Psoas muscle (tissue), 8 donors: ENCODE measurements at places on chromosomes 1 and 21. TPM values are rescaled to one million over a fixed set of nuclear protein-coding genes. Genes with fewer than 3 reads are reported as not detected.

DNA sequence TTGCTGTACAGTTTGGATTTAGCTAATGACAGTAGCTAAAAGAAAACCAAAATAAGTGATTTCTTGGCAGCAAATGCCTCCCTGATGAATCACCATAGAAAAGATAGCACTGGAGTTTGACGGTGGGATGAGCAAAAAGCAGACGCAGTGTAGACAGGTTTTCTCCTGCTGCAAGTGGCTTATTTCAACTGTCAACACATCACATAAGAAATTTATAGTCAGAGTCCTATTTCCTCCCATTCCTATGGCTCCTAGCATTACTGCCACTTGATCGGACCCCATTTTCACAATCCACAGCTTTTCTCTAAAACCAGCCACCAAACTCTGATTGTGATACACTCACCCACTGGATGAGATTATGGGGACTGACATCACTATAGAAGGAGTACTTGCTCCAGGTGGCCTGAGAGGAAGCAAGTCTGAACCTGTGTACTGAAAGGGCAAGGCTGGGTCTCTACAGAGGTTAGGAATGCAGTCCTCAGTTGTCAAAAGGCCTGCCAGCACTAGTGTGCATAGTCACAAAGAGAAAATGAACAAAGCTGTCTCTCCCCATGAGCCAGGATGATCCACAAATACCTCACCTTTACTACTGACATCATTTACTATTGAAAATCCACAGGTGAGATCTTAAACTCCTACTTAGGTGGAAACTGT lies 359.8 kb downstream of the LTN1 start:
- DNase-seq, result no peak

GRCh38 chr1:39969048-39969447 lies 14.1 kb downstream of the MFSD2A start:
- no peak for DNase-seq

- peak; percentile 89 for DNase-seq
These were observed 29.6 kb upstream of the RNF187 start for GRCh38 chr1:228457396-228458176.

DNA sequence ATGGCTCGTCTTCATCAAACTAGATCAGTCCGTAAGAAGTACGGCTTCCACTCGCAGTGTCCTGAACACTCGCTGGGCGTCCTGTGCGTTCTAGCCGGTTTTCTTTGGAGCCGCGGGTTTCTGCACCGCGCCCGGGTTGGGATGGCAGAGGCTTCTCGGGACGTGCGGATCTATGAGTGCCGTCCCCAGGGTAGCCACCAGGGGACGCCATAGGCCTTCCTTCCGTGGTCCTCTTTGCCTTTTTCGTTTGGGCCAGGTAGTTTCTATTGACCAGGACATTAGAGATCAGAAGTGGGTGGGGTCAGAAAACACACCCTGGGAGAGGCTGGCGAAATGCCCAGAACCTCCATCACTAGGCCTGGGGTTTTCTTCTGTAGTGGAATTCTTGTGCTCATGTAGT lies 273.8 kb downstream of the FAM72C start:
- no peak for DNase-seq

- DNase-seq, result no peak
These were observed 118.2 kb upstream of the HOOK1 start for GRCh38 chr1:59696421-59697115.

DNA sequence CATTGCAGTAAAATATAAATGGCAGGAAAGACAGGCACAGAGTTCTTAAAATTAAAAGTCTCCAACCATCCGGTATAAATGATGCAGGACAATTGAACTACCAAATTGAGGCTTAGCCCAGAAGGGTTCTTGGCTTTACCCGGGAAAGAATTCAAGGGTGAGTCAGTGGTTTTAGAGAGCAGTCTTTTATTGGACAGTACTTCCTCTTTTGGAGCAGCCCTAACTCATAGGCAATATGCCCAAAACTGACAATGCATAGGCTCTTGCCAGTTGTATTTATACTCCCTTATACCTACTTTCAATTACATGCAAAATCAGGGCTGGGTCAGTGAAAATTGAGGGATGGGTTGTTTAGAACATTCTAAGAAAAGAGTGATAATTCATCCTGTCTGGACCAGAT lies 1628.9 kb upstream of the PRMT6 start:
- no peak for DNase-seq

- no peak for DNase-seq
These were observed 58.9 kb upstream of the POU2F1 start for GRCh38 chr1:167161762-167162161.

DNA sequence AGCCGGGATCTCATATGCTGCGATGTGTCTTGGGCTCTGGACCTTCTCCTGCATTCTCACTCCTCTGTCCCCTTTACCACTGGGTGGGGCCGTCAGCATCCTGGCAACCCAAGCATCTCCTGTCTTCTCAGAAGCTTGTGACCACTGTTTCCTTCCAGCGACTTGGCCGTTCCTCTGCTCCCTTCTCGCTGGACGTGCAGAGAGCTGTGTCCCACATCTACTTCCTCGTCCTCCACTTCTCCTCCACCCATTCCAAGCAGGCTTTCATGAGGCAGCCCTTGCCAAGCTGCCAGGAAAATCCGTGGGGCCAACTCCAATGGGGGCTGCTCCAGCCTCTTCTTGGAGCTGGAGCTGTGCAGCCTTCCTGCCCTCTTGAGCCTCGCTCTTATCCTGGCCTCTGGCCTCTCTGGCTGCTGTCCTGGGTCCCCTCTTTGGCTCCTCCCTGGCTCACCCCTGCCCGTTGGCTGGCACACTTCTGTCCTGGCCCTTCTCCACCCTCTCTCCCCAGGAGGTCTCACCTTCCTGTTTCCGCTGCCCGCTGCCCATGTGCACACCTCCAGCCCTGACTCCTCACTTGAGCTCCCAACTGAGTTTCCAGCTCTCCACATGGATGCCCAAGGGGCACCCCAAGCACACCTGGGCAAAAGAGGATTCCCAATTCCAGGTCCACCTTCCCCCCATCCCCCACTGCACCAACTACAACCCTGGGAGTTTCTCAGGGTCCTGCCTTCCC lies 8.7 kb downstream of the FAM131C start:
- DNase-seq, result no peak

GRCh38 chr1:66931590-66931989 lies 6.8 kb downstream of the MIER1 start:
- DNase-seq, result no peak

DNA sequence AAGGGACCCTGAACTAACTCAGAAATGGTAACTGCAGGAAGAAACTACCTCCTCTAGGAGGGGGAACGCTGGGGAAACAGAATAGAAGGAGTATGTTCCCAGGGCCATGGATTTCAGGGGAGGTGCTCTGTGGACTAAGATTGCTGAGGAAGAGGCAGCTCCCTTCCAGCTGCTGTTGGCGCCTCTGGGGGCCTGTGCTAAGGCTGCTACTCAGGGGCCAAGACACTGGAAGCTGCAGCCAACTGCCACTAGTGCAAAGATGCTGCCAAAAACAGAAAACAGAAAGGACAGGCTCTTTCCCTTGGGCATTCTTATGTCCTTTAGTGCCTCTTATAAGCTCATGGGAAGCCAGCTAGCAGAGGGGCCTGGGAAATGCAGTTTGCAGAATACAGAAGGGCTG lies 58.0 kb upstream of the SGIP1 start:
- DNase-seq, result no peak

GRCh38 chr1:179814546-179814838 lies 63.1 kb downstream of the TOR1AIP2 start:
- peak; percentile 78 for DNase-seq

DNA sequence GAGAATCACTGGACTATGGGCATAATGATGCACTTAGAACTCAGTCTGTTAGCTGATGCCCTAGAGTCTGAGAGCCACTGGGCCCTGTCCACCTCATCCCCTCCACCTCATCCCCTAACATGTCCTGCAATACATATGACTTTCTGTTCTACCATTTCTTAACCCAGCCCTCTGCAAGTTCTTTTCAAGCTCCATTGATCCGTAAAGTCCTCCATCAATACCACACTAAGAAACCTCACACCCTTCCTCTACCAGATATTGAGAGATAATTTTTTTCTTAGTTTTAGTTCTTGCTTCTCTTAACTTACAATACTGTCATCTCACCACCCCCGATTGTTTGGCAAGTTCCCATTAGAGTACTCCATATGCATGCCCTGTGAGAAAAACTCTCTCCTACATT lies 22.1 kb downstream of the FCRL4 start:
- DNase-seq, result no peak

DNA sequence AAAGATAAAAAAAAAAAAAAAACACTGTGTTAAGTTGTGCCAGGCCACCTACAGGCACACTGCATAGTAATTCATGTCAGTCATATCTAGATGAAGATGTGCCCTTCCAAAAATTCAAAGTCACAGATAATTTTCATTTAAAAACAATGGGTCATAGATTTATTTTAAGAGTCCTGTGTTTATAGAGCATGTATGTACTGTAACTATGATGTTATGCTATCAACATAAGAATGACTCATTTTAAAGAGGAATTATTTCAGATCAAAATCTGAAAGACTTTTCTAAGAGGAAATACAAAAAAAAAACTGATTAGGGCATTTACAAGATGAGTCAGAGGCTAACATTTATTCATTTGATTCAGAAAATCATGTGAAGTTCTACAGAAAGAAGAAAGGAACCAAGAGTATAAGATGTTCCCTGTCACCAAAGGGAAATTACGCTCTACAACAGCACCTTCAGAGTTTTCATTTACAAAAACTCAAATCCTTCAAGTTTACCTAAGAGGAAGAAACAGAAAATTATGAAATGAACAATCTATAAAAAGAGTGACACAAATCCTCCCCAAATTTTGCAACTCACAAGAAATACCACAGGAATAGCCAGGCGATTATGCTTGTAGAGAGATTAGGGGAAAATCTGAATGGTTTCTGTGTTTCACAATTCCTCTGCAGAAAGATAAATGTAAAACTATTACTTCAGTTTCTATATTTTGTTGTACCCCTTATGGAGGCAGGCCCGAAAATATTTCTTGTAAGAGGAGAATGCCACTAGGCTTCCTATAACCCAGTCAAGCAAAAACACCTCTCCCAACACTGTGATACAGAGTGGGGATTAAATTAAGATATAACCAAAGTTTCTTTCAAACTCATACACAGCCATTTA lies 13.8 kb downstream of the TP53BP2 start:
- DNase-seq, result no peak

- DNase-seq, result no peak
These were observed 289.7 kb upstream of the NRIP1 start for GRCh38 chr21:15354516-15354915.

DNA sequence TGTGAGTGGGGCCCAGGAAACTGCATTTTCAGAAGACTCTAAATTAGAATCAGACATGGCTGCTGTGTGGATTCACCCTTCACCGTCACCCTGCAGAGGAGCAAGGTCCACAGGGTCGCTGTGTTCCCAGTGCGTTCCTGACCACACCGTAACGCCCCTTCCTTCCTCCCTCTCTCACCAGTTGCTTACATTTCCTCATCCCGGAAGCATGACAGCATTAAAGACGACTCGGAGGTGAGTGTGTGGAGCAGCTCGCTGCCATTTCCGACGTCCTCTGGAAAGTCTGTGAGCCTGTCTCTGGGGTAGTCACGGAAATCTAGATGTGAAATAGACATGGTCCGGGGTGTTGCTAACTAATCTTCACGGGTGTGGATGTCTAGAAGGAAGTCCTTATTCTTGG lies 45.9 kb downstream of the FAAP20 start:
- no peak for DNase-seq

- peak; percentile 75 for DNase-seq
These were observed 49.9 kb upstream of the CYP2J2 start for GRCh38 chr1:59976194-59977074.

- no peak for DNase-seq
These were observed 49.6 kb downstream of the ST6GALNAC3 start for GRCh38 chr1:76124196-76124595.

- no peak for DNase-seq
These were observed 150.1 kb downstream of the PLPP3 start for GRCh38 chr1:56429288-56429687.

DNA sequence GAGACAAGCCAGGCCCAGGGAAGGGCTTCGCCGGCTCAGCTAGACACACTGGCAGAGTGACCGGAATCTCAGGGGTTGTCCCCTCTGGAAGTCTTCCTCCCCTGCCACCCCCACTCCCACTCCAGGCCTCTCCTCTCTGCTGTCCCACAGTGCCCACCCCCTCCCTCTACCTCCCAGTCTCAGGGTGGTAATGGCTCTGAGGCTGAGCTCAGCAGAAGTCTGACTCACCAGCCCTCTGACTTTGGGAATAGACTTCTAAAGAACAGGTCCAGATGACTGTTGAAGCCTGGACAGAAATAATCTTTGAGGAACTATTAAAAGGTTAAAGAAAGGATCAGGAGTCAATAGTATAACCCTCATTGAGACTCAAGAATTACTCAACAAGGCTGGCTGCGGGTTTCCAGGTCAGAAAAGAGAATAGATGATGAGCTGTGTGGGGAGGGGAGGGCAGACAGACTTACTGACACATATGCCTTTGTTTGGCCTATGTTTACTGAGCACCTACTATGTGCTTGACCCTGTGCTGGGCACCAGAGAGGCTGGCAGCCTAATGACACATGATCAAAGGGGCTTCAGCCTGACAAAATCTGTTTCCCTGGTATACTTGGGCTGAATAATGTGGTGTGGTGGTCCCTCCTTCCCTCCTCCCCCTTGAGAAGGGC lies 8.2 kb downstream of the HCRTR1 start:
- DNase-seq, result no peak

DNA sequence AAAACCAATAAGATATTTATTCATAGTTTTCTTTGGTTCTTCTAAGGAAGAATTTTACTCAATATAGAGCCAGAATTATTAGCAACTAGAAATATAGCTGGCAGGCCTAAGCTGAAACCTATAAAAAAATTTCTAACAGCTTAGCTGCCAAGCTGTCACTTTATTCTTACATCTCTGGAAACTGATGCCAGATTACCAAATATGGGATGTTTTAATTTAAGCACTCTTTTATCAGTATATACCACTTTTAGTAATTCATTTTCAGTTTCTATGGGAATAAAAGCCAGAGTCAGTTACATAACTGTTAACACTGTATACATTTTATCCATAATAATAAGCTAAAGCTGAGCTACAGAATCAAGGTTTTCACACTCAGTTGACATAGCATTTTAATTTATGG lies 68.7 kb upstream of the MPC2 start:
- DNase-seq, result no peak

The CITED4 gene
- polyA plus RNA-seq, result 6.6 TPM

The KLHDC9 gene
- 1.8 TPM for polyA plus RNA-seq

The HSPG2 gene
- 74.8 TPM for polyA plus RNA-seq

The PSMB4 gene
- polyA plus RNA-seq, result 354 TPM

The TOR3A gene
- polyA plus RNA-seq, result 23.4 TPM

The CHI3L1 gene
- polyA plus RNA-seq, result 11.1 TPM

The TPRG1L gene
- polyA plus RNA-seq, result 66.4 TPM

The BLACAT1 gene
- polyA plus RNA-seq, result not detected

The OLFML2B gene
- polyA plus RNA-seq, result 3.8 TPM

The SPRR2B gene
- not detected for polyA plus RNA-seq

The NSL1 gene
- 34.5 TPM for polyA plus RNA-seq

The SLFNL1 gene
- 0.13 TPM for polyA plus RNA-seq

The NUDC gene
- 77.7 TPM for polyA plus RNA-seq

The F13B gene
- polyA plus RNA-seq, result not detected

The ZMYM1 gene
- polyA plus RNA-seq, result 4.3 TPM

The IGSF21 gene
- 0.10 TPM for polyA plus RNA-seq

The MATN1 gene
- 0.07 TPM for polyA plus RNA-seq

The RHOU gene
- 5.7 TPM for polyA plus RNA-seq

The DPYD gene
- 2.6 TPM for polyA plus RNA-seq

The SAMD11 gene
- polyA plus RNA-seq, result 0.28 TPM
